ENCODE measurements at places on chromosomes 12 and 14.

GRCh38 chr12:124501827-124502226 lies 65.6 kb downstream of the NCOR2 start:
- DNase-seq: no peak

- no peak for DNase-seq
These were observed 52.2 kb downstream of the PHETA1 start for GRCh38 chr12:111316671-111317070.

GRCh38 chr12:22533155-22533554 lies 11.2 kb downstream of the C2CD5 start:
- no peak for DNase-seq

DNA sequence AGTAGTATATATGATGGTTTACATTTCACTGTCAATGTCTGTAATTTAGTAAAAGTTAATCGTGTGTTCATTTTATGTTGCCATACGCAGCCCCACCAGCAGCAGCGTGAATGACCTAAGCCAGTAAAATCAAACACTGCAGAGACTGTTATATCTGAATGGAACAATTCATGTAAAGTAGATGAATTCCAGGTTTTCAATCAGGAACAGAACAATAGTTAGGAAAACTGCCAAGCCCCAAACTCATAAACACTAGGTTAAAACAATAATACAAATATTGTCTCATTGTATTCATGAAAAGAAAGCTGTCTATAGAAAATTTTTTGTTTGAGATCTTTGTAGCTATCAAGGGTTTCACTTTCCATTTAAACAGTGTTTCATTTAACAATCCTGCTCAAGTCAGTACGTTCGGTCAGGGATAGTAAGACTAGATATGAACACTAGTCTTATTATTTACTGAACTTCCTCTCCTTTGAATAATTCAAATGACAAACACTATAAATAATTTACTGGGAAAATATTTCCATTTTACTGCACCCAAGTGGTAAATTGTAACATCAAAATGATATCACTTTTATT lies 256.8 kb upstream of the FLRT2 start:
- DNase-seq: no peak
